ENCODE measurements at places on chromosomes 7 and 10. TPM values are rescaled to one million over a fixed set of nuclear protein-coding genes. Genes with fewer than 3 reads are reported as not detected.

DNA sequence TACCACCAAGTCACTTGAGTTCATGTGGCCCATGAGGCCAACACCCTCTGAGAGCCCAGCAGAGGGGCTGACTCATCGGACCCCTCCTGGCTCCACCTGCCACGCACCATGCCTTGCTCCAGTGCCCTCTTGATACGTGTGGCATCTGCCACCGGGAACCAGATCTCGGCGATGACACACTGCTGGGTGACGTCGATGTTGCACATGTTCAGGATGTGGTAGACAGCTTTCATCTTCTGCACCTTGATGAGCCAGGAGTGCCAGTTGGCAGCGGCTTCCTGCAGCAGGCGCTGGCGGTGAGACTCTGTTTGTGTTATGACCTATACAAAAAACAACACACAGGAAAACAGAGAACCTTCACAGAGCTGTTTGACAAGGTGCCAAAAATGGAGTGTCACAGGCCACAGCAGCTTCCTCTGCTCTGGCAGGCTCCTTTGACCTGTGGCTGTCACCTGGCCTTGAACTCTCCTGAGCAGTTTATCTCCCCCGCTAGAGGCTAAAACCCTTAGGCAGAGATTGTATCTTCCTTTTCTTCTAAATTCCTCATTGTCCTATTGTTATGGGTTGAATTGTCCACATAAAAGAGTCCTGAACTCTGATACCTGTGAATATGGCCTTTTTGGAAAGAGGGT, 45.2 kb upstream of the TMEM213 start:
- peak; percentile 12 for DNase-seq

- no peak for DNase-seq
Measured at GRCh38 chr7:124643311-124643811, 122.2 kb downstream of the GPR37 start.

GRCh38 chr7:2607923-2608904, 23.6 kb upstream of the TTYH3 start:
- no peak for DNase-seq

DNA sequence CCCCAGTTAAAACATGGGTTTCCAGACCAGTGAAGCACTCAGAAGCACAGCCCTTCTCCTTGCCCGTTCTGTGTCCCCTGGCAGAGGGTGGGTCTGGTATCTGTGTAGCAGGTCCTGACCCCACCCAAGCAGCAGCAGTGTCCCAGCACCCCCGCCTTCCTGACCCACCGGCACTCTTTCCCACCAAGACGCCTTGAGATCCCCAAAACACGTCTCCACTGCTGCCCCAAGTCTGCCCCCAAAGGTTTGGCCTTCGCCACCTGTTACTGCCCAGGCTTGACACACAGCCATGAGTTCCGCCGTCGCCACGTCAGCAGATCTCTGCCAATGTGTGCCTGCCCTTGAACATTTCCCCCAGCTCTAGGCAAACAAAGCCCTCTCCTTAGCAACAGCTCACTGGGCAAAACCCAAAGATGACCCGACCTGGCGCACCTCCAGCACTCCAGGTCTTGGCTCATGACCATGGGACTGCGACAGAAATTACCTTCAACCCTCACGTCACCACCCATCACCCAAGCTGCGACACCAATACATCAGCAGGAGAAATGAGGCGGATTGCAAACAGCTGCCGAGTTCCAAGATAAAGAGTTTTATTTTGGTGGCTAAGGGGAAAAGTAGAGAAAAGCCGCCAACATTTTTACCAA, 75.6 kb downstream of the CTBP2 start:
- DNase-seq, result peak; percentile 94

DNA sequence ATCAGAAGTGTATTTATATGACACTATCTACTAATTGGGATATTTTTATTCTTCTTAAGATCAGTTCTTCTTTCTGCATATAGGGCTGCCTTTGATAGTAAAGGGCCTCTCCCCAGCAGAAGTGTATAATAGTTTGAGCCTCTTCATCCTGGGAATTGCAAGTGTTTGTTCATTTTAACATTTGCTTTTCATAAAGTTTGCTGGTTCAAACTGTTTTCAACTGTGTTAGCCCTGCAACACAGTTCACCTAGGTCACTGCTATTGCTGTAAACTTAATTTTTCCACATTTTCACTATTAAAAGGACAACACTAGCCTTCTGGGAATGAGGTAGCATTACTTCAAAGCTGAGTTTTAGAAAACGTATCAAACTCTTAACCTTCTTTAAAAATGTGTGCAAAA, 2.8 kb downstream of the JAZF1 start:
- DNase-seq, result no peak

DNA sequence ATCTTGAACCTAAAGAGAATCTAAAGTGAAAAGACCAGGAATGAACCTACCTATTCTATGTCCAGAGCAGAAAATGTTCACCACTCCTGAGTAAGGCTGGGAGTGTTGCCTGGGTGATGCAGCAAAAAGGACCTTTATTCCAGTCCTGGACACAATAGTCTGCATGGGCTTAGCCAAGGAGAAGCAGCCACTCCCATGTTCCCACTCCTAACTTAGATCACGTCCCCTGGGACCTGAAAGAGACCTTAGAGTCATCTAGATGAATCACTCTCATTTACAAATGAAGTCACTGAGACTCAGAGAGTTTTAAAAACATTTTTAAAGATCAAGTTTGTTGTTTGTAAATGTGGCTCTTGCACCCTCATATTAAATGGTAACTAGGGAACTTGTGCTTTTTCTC, 763.4 kb downstream of the KCNMA1 start:
- DNase-seq, result no peak

GRCh38 chr7:41037691-41038090, 665.2 kb downstream of the INHBA start:
- DNase-seq, result no peak

- no peak for DNase-seq
Measured at GRCh38 chr7:151757274-151757673, 119.6 kb downstream of the PRKAG2 start.

- DNase-seq, result no peak
Measured at GRCh38 chr10:78779339-78779955, 289.3 kb upstream of the ZMIZ1 start.

DNA sequence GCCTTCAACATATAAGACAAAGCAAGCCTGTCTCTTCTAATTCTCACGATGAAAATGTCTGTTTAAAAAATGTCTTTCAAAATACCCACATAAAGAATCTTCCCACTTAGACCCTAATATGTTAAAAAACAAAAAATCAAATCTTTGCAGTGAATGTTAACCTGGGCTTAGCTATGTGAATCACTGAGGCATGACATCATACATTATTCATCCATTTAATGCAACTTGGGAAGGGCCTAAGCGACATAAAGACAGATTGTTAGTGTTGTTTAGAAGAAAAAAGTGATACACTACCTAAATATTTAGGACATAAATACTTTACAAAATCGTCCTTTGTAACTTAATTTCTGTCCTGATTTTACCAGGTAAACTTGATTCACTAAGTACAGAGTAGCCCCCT, 648.5 kb upstream of the NRP1 start:
- DNase-seq, result no peak

DNA sequence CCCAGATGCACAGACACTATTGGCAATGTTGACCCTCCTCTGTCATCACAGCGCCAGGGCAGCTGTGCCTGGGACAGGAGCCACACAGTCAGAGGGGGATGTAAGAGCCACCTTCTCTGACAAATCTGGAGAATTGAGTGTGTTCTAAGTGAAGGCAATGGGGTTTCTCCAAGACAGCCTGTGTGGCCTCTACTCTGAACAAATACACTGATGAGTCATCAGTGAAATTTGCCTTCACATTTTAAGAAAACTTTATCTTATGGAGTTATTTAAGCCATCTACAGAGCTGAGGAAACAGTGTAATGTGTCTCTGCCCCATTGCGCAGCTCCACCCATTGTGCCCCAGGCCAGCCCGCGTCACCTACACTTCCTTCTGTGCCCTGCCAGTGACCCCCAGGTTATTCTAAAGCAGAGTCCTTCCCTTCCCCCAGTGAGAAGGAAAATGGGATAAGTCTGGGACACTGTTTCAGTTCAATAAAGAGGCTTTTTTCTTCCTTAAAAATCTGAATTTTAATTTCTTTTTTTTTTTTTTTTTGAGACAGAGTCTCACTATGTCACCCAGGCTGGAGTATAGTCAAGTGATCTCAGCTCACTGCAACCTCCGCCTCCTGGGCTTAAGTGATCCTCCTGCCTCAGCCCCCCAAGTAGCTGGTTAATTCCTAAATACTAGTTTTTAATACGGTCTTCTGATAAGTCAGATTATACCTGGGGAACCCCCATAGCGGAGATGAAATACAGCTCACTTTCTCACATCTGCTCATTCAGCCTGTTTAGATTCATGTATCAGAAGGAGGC, 21.8 kb downstream of the AKR1E2 start:
- DNase-seq, result peak; percentile 53

DNA sequence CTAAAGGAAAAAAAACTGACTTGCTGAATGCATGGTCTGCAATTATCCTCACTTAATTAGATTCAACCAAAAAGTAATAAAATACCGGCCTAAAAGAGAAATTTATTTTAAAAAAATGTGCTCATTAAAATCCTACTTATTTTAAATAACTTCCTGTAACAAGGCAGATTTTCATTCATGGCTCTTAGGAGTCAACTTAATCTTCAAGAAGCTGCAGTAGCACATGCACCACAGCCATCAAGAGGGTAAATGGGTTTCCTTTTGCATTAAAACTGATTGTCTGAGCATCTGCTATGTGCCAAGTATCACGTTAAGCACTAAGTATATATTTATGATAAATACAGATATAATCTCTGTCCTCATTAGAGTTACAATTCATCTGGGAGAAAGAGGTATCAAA, 69.9 kb downstream of the SNX13 start:
- no peak for DNase-seq

DNA sequence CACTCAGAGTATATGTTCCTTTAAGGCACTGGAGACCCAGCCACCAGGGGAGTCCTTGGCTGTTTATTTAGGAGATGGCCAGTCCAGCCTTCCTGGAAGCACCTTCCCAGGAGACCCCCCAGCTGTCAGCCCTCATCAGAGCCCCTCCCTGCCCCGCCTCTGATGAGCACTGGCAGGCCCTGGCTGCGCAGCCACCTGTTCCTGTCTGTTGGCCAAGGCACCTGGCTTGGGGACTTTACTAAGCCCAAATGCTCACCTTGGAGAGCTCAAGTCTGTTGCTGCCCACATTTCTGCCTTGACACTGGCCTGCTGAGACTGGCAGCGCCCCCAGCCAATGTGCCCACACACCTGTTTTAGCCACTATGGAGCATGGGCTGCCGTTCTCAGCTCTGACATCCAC, 124.7 kb downstream of the ELMO1 start:
- no peak for DNase-seq

GRCh38 chr7:151705636-151706276, 171.2 kb downstream of the PRKAG2 start:
- peak; percentile 77 for DNase-seq

- no peak for DNase-seq
Measured at GRCh38 chr10:129866894-129867293, 97.2 kb downstream of the EBF3 start.

DNA sequence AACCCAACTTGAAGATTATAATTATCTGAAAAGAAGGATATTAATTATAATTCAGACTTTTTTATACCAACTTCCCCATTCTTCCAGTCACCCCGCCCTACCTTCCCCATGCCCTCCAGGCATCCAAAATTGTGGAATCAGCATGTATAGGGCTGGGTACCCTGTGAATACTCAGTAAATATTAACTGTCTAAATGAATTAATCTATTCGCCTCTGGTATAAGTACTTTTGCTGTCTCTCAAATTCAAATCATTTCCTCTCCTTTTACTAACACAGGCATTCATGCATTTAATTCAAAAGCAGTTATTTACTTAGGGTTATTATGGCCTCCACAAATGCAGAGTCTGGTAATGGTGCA, 26.5 kb upstream of the GOT1 start:
- DNase-seq, result no peak

DNA sequence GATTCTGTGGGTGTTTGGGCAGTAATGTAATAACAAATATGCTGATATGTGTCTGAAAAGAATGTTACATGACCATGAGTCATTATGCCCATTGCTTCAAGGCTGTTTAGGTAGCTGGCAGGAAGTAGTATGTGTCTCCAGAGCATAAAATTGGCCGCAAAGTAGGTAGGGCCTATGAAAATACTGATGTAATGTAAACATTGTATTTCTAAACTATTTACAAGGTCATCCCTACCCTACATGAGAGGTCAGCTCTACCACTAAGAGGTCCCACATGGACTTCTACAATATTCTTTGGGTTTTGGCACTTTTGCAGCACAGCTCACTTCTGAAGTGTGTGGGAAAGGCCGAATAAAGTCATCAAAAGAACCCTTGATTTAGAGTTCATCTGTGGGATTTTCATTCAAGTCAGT, 301.9 kb downstream of the AHR start:
- DNase-seq, result peak; percentile 76

DNA sequence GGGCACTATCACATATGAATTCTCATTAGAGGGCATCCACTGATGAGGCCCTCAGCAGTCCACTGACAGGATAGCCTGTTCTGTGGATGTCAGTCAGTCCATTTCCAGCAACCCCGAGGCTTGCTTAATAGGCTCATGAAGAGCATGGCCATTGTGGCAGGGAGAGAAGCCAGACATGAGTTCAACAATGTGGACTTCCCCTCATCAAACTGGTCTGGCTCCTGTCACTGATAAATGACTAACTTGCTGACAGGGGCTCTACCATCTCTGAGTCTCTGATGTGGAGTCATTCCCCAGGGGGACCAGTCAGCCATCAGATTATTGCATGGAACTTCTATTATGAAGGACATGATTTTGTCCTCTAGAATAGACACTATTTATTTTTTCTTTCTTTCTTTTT, 19.8 kb upstream of the TRIL start:
- DNase-seq, result no peak

DNA sequence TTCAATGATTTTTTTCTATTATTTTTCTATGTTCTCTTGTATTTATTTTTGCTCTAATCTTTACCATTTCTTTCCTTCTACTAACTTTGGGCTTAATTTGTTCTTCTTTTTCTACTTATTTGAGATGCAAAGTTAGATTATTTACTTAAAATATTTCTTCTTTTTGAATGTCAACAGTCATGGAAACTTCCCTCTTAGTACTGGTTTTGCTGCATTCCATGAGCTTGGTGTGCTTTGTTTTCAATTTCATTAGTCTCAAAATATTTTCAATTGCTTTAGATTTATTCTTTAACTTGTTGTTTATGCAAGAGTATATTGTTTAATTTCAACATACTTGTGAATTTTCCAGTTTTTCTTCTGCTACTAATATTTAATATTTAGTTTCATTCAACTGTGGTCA, 230.4 kb downstream of the LRRTM3 start:
- no peak for DNase-seq

- no peak for DNase-seq
Measured at GRCh38 chr10:113057948-113058522, 108.0 kb downstream of the TCF7L2 start.

GRCh38 chr10:91366704-91367103, 43.4 kb upstream of the HECTD2 start:
- peak; percentile 20 for DNase-seq

HSPA12A gene
- 0.68 TPM for total RNA-seq

ZNF735 gene
- not detected for total RNA-seq

LEP gene
- not detected for total RNA-seq

DLX6 gene
- not detected for total RNA-seq

SEMA4G gene
- total RNA-seq, result 2.6 TPM

CYP2C19 gene
- total RNA-seq, result not detected

PCLO gene
- 3.7 TPM for total RNA-seq

HSPB1 gene
- total RNA-seq, result 120 TPM

PKD2L1 gene
- not detected for total RNA-seq

PNLIP gene
- not detected for total RNA-seq

ZNF277 gene
- total RNA-seq, result 61.9 TPM

METTL27 gene
- 0.70 TPM for total RNA-seq

ZEB1 gene
- total RNA-seq, result 136 TPM

CYP2W1 gene
- total RNA-seq, result not detected

SEMA3C gene
- total RNA-seq, result 4.2 TPM

FGFBP3 gene
- 0.34 TPM for total RNA-seq

WNT8B gene
- total RNA-seq, result not detected

ACTR3C gene
- 9.5 TPM for total RNA-seq

GNGT1 gene
- not detected for total RNA-seq

SPDYE11 gene
- not detected for total RNA-seq

All from dermis blood vessel endothelial cell (primary cell).